ENCODE measurements at places on chromosomes 7 and 10. TPM values are rescaled to one million over a fixed set of nuclear protein-coding genes. Genes with fewer than 3 reads are reported as not detected.

The UNCX gene
- polyA plus RNA-seq: not detected

The FAM241B gene
- polyA plus RNA-seq: 22.8 TPM

- no peak for DNase-seq
- H3K27ac ChIP-seq: no peak overlapping the region
- H3K36me3 ChIP-seq: no peaks in the 10 kb centered on the region
- H3K4me1 ChIP-seq: no peaks in the 10 kb centered on the region
These were observed 183.4 kb upstream of the TCF7L2 start for GRCh38 chr10:112766636-112767035.

The CREM gene
- polyA plus RNA-seq: 405 TPM

DNA sequence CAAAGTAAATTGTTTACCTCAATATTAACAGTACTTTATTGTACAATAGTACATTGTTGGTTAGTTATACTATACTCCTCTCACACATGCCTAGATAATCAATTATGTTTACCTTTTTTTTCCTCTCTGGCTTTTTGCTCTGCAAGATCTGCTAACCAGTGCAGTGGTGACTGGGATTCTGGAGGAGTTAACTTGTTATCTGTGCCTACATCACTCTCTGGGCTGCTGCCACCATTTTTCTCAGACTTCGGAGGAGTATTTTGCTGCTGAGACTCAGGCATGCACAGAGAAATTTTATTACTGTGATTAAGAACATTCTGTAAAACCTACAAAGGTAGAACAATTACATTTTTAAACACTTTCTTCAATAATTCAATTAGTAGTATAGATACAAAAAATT, 59.7 kb downstream of the NRBF2 start:
- H3K27ac ChIP-seq: no peak overlapping the region
- no peaks in the 10 kb centered on the region for H3K36me3 ChIP-seq
- DNase-seq: peak; percentile 60

GRCh38 chr7:78014401-78014800, 215.8 kb downstream of the PHTF2 start:
- H3K4me3 ChIP-seq: no peak overlapping the region

DNA sequence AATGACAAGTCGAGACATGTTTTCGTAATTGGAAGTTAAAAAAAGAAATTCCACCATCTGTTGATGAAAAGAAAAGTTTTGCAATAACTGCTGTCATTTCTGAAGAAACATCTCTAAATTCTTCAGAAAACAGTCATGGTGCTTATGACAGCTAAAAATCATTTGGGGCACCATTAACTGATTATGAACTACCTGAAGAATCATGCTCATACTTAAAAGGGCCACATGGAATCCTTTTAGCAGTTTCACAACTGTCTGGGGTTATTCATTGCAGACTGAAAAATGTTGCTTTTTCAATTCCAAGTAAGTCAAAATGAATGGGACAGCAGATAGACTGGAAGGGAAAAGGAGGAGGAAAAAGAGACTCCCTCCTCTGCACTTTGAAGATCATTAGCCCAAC, 134.2 kb downstream of the CHN2 start:
- H3K4me3 ChIP-seq: no peak overlapping the region
- H3K4me1 ChIP-seq: no peaks in the 10 kb centered on the region
- no peaks in the 10 kb centered on the region for H3K36me3 ChIP-seq

The PTPRZ1 gene
- 2.2 TPM for polyA plus RNA-seq

- no peak overlapping the region for H3K27ac ChIP-seq
- DNase-seq: no peak
- H3K4me1 ChIP-seq: no peaks in the 10 kb centered on the region
- H3K4me3 ChIP-seq: no peak overlapping the region
- H3K27me3 ChIP-seq: no peaks in the 10 kb centered on the region
These were observed 671.0 kb upstream of the FZD8 start for GRCh38 chr10:36313142-36313541.

DNA sequence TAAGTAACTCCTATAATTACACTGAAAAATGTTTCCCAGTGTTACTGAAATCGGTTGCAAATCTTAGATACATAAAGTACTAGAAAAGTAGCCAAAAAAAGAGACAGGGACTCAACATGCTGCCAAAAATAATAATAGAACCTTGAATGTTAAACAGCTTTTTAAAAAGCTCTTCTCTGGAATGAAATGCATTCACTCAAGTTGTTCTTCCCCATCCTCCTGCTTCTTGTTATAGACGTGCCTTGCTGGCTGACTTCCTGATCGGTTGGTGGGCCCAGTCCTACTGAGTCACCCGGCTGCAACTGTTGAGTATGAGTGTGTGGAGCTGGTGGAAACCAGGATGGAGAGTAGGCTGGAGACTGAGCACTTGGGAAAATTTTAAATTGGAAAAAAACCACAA, 30.6 kb upstream of the RAPGEF5 start:
- no peaks in the 10 kb centered on the region for H3K36me3 ChIP-seq
- H3K4me3 ChIP-seq: no peak overlapping the region
- peak overlapping the region; percentile 62 for H3K27ac ChIP-seq

DNA sequence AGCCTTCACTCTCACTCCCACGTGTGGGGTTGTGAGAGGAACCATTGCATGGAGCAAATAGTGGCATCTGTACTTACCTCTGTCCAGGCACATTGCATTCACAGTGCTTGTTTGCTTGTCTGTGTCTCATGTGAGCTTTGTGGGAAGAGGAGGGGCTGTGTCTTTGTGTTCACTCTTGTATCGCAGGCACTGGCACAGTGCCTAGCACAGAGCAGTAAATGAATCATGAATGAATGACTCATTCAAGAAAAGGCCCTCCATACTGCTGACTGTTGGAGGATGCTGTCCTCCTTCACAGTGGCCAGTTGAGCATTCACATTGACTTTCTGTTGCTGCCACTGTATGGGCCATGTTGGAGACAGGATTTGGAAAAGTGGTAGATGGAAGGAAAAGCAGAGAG, 125.3 kb downstream of the SORCS3 start:
- H3K27ac ChIP-seq: no peak overlapping the region
- no peak for DNase-seq
- H3K4me1 ChIP-seq: no peaks in the 10 kb centered on the region

DNA sequence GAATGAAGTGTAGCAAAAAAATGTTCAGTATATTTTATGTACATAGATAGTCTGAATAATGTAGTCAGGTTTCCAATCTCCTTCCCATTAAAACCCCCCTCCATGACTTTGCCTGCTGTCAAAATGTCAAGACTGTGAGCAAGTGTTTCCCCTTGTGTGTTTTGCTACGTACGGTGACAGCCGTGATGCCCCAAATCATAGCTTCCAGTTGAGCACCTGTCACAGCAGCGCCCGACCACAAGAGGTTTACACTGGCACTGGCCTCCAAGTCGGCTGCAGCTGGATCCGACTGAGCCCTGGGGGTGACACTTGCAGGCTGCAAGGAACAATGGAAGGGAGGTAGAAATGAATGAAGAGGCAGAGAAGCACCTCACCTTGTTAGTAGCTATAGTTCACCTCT, 62.3 kb downstream of the LAMB4 start:
- no peaks in the 10 kb centered on the region for H3K4me1 ChIP-seq
- no peak overlapping the region for H3K27ac ChIP-seq
- DNase-seq: no peak
- no peak overlapping the region for H3K4me3 ChIP-seq

The USP54 gene
- polyA plus RNA-seq: 40.7 TPM

- H3K27ac ChIP-seq: no peak overlapping the region
- no peak for DNase-seq
- H3K27me3 ChIP-seq: no peaks in the 10 kb centered on the region
These were observed 127.9 kb downstream of the CNNM2 start for GRCh38 chr10:103045961-103046360.

DNA sequence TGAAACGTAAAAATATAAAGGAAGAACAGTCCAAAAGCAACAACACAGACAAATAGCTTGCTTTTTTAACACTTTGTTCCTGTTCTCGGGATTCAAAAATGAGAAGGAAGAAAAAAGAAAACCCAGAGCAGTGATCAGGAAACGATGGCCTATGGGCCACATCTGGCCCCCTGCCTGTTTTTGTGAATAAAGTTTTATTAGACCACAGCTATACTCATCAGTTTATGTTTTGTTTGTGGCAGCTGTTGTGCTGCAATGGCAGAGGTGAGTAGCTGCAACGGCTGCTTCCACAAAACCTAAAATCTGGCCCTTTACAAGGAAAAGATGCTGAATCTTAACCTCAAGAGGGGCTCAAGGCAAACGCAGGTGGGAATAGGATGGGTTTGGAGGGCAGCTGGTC, 96.4 kb downstream of the CCDC3 start:
- H3K4me1 ChIP-seq: peaks cover 8% of the 10 kb centered on the region
- H3K36me3 ChIP-seq: no peaks in the 10 kb centered on the region
- no peaks in the 10 kb centered on the region for H3K27me3 ChIP-seq

Measured in testis (tissue), 5 donors.